Activated T-helper 1 cell treated with anti-CD3 and anti-CD28 coated beads, Interleukin-2, amount 50 U/mL, for 16 hours (primary cell): ENCODE measurements at places on chromosomes 2 and 18.

GRCh38 chr2:2324565-2325101 is 6.4 kb downstream of the MYT1L start:
- DNase-seq = no peak

DNA sequence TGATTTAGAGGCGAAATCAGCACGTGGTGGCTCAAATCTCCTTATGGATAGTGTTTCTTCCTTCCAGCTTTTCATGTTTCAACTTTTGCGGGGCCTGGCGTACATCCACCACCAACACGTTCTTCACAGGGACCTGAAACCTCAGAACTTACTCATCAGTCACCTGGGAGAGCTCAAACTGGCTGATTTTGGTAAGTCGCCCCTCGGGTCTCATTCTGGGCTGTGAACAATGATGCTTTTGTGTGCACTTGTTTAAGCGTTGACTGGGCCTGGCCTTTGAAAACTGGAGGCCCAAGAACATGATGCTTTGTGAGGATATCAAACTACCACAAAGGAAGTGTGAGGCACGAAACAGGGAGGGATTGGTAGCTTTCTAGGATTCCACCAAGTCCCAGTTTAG is 27.4 kb downstream of the CDK15 start:
- DNase-seq = no peak

- no peak for DNase-seq
Measured at GRCh38 chr2:170878066-170878465, 51.0 kb upstream of the GORASP2 start.

DNA sequence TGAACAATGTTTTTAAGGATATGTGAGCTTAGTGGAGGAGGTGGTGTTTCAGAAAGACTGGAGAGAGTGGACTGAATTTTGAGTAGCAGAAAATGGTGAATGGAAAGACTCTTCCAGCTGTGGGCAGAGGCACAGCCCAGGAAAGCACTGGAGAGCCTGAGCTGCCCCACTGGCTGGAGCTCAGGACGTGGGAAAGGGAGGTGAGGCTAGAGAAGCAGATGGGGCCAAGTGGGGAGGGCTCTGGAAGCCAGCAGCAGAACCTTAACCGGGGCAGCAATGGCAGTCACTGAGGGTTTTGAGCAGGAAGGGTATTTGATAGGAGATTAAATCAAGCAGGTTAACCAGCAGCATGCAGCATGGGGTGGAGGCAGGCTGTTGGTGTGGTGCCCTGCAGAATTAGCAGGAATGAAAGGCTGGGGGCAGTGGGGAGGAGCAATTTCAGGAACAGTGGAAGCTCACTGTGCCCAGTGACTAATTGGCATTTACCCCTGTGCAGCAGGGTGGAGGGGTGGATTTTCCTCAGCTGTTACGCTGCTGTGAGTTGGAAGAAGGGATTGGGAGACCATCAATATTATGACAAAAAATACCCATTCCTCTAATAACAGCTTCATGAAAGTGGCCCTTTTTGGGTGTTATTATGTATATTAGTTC is 136.2 kb downstream of the CERS6 start:
- DNase-seq = no peak

GRCh38 chr2:216862628-216863398 is 2.9 kb upstream of the TNP1 start:
- DNase-seq = no peak

DNA sequence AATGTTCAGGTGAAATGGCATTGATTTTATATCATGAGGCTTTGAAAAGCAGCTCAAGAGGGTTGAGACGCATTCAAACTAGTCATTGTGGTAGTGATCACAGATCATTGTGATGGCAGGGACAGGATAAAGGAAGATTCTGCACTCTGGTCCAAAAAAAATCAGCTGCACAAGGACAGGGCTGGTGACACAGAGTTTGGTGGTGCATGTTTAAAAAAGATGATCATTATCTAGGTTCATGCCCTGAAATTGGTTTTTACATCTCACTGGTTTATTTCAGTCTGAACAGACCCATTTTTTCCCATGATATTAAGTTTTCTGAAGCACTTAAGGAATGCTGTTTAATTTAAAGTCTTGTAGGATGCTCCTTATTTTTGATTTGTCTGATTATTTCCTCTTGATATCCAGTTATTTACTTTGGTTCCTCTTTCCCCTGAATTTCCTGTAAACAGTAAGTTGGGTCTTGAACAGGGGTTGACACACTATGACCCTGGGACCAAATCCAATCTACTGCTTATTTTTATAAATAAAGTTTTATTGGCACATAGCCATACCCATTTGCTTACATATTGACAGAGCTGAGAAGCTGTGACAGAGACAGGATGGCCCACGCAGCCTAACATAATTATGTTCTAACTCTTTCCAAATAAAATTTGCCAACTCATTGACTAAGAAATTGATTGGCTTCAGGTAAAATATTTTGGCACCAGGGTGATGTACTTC is 98.4 kb downstream of the UPP2 start:
- no peak for DNase-seq

DNA sequence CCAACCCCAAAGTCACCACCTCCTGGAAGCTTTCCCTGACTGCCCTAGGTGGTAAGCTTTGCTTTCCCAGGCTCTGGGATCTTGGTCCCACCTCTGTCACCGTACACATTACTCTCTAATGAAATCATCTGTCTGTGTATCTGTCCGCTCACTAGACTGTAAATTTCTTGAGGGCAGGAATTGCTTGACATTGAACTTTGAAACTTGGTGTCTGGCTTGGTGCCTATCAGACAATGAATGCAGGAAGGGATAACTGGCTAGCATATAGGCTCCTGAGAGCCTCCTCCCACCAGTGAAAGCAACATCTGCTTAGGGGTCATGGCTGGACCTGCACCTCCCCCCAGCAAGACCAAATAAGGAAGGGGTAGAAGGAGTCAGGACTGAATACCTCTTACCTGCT is 155.7 kb downstream of the TNS1 start:
- DNase-seq = no peak

DNA sequence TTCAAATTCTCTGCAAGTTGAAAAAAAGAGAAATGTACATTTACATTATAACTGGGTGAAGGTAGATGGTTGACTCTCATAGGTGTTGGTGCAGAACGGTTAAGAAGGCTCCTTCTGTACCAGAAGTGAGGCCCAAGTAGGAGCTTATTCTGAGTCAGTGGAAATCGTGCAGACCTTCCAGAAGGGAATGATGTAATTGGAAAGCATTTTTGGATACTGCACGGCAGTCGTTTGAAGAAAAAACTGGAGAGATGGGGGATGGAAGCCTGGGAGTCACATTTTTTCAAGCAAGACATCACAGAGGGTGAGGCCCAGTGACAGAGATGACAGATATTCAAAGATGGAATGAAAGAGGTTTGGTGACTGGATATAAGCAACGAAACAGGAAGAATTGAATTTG is 39.4 kb downstream of the HRH4 start:
- no peak for DNase-seq

DNA sequence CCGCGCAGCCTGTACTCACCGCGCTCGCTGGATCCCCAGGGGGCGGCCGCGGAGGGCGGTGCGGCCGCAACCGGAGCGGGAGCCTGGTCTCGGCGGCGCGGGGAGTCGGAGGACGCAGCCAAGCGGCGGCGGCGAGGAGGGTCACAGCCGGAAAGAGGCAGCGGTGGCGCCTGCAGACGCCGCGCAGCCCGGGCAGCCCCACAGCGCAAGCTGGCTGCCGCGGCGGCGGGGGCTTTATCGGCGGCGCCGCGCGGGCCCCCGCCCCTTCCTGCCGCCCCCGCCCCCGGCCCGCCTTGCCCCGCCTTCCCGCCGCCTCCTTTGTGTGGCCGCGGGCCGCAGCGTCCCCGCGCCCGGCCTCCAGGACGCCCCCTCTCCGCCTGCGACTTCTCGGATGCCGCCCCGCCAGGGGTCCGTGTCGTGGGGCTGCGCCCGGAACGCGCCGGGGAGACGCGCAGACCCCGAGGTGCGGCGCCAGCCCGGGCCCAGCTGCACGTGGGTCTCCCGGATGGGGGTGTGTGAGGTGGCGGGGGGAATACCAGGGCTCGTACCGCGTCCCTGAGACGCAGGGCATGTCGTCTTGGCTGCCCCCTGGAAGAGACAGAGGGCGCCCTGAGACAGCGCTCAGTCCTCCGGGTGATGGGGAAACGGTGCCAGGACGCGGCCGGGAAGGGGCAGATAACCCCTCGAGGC is at the start of gene SERPINE2:
Gene SERPINE2 (minus strand): TSS at position 207 of the 690 bp plus-strand sequence. CDS start 37,386 bp downstream, outside the sequence.
- DNase-seq = peak; percentile 19

GRCh38 chr2:47054036-47054555 is 101.0 kb downstream of the STPG4 start:
- no peak for DNase-seq
